ENCODE measurements at places on chromosomes 13 and 19.

DNA sequence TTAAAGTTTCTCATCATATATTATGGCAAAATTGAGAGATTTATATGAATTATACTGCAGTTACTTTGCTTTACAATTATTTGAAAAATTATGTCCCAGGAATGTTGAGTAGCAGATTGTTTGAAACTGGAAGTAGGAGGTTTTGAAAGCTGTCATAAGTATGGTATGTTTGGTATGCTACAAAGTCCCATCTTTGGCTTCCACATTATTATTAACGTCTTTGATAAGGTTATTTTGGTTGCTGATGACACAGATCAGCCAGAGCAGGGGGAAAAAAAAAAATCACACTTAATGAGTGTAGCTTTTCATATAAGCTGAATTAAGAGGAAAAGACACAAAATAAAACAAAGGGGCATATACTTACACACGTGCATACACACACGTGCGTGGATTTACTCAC is 130.1 kb downstream of the SLITRK1 start:
- DNase-seq: no peak

- no peak for DNase-seq
Measured at GRCh38 chr19:51352783-51353360, 10.9 kb upstream of the VSIG10L start.

GRCh38 chr19:48530066-48530720 is 18.6 kb upstream of the LMTK3 start:
- DNase-seq: no peak

GRCh38 chr13:109869312-109870237 is 83.2 kb upstream of the IRS2 start:
- DNase-seq: no peak

DNA sequence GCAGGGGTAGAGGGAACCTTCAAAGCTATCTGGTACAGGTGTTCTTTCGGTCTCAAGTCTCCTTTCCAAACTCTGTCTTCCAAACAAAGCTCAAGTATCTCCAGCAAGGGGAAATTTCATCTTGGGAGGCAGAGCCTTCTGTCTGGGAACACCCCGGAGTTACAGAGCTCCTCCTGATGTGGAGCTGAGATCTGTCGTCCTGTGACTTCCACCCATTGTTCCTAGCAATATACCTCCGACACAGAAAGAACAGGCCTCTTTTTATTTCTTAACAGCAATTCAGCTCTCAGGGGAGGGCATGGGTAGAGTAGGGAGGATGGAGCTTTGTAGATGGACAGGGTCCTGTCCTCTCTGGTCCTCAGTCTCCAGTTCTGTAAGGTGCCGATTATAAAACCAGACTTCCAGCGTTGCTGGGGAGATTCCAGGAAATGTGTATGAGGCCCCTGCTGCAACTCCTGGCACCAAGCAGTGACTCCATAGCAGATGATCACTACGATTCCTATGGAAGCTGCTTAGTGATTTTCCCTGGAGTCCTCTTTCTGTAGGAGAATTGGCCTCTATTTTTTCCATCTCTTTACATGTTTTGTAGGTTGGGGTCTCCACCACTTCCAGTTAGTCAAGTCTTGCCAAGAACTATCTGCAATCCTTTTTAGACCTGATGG is 56.0 kb upstream of the ARGLU1 start:
- no peak for DNase-seq

DNA sequence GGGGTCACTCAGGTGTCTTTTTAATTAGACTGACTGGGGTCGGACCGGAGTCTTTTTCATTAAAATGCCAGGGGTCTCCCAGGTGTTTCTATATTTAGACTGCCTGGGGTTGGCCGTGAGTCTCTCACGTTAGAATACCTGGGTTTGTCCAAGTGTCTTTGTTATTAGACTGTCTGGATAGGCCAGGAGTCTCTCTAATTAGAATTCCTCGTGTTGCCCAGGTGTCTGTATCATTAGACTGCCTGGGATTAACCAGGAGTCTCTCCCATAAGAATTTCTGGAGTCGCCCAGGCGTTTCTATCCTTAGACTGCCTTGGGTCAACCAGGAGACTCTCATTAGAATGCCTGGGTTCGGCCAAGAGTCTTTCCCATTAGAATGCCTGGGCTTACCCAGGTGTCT is 1445.7 kb downstream of the UQCRFS1 start:
- no peak for DNase-seq

DNA sequence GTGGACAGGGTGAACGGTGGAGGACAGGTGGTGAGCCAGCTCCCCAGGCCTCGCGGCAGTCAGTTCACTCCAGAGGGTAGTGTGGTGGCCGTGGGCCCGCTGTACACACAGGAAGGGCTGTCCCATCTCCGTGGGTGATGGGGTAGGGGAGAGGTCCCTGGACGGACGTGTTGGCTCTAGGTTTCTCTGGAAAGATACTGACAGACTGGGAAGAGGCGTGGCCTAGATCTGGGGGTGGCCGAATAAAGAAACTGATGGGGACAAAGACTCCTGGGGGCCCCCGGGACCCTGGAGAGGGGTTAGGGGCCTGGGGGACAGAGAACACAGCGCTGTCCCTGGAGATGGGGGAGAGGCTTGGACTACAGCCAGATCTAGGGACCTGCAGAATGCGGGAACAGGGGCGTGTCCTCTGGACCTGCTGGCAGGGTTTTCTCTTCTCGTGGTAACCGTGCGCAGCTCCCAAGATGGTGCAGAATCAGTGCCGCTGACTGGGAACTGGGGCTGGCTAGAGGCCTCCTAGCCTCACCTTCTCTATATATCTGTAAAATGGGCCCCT is 4.0 kb upstream of the PRAM1 start:
- no peak for DNase-seq

DNA sequence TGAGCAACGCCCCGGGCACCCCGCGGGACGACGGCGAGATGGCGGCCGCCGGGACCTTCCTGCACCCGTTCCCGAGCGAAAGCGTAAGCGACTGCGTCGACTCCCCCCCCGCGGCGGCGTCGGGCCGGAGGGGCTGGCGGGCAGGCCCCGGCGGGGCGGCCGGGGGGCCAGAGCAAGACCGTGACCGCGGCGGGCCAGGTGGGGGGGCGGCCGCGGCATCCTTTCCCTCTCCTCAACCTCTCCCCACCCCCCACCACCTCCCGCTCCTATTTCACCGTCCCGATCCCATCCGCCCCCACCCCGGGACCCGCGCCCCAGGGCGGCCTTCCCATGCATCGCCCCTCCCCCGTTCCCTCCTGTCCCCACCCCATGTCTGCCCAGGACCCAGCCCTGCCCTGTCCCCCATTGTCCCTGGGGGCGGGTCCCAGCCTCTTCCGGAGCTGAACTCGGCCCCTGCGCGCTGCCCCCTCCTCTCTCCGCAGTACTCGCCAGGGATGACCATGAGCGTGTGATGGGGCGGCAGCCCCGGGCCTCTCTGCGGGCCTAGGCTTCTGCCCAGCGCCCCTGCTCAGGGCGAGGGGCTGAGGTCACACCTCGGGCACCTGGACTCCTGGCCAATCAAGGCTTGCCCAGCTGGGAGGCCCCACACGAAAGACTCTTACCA is 4.1 kb downstream of the ISYNA1 start:
- no peak for DNase-seq

DNA sequence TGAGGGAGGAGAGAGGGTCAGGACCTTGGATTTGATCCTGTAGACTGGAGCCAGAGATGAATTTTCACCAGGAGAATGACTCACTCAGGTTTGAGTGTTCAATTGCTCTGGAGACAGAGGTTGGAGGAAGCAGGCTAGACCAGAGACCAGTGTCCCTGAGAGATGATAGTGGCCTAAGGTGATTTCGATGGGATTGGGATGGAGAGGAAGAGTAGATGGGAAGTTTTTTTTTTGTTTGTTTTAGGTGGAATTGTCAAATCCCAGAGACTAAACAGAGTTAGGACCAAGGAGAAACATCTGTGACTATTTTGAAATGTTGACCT is 2.3 kb downstream of the CEBPG start:
- no peak for DNase-seq

DNA sequence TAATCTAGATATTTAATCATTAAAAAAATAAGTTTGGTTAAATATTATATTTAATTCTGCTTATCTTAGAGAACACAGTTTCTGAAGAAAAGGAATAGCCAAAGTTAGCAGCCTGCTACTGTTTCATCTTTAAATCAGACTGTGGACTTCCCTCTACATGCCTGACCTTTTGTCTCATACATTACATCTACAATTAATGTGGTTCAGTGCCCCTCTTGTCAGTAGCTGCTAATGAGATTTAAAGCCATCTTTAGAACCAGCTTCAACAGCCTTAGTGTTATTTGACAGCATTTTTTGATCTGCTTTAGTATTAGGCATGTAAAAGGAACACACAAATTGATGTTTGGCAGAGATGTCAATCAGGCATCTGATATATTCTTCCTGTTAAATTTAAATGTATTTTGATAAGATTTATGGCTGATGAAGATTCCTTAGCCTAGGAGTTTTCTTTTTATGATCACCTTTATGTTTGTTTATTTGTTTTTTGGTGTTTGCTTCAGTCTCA is 1925.8 kb upstream of the PRR20A start:
- no peak for DNase-seq

- DNase-seq: no peak
Measured at GRCh38 chr19:47323409-47323808, 8.6 kb upstream of the C5AR2 start.

DNA sequence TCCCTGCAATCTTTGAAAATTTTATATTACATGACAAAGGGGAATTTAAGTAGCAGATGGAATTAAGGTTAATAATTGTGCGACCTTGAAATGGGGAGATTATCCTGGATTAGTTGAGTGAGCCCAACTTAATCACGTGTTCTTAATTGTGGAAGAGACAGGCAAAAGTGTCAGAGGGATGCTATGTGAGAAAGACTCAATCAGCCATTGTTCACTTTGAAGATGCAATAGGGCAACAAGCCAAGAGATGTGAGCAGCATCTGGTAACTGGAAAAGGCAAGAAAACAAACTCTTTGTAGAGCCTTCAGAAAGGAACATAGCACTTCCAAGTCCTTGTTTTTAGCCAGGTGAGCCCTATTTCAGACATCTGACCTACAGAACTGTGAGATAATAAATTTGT is 247.7 kb downstream of the SLITRK1 start:
- no peak for DNase-seq

- DNase-seq: no peak
Measured at GRCh38 chr13:106660746-106661625, 93.0 kb upstream of the ARGLU1 start.

- no peak for DNase-seq
Measured at GRCh38 chr19:28504139-28504538, 708.8 kb downstream of the UQCRFS1 start.

DNA sequence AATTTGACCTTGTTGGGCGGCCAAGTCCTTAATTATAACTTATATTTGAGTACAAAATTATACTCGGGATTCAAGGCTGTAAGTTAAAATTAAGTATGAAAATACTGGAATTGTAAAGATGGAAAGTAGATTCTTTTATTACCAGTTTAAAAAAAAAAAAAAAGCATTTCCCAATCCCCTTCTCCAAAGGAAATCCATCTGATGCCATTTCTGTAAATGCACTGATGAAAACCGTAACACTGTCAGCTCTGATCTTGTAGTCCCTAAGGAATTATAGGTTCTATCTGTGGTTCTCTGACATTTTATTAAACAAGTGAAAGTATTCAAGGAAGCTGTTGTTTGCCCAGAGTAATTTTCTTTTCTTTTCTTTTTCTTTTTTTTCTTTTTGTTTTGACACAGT is 41.6 kb upstream of the HNRNPA1L2 start:
- no peak for DNase-seq

DNA sequence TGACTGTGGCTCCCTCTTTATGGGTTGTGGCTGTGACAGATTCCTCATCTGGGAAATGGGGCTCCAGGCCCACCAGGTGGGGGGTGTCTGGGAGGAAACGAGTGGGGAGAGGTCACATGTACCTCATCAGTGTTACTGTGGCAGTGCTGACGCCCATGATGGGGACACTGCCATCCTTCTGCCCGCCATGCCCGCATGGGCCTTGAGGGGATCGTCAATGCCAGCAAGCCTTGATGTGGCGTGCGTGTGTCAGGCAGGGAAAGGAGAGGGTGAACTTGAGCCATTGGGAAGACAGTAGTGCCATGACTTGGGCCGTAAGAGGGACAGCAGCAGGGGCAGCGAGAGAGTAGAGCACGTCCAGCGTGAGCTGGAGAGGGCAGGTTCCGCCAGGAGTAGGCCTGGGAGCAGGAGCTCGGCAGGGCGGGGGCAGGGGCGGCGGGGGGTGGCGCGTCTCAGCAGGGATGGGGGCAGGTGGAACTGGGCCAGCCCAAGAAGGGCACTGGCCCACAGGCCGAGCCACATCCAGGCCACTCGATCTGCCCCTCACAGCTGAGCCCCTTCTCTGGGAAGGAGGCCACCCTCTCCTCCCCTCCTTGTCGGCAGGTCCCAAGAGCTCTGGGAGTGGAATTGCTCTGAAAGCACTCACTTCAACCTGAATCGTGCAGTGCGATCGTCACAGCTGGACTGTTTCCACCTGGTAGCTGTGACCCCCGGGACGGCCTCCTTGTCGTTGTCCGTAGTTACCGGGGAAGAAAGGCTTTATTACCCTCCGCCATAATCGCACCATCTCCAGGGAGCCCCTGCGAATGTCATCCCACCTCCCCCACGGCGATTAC is 9.9 kb downstream of the KLHL26 start:
- no peak for DNase-seq

GRCh38 chr19:5097331-5097930 is 128.5 kb downstream of the KDM4B start:
- no peak for DNase-seq

DNA sequence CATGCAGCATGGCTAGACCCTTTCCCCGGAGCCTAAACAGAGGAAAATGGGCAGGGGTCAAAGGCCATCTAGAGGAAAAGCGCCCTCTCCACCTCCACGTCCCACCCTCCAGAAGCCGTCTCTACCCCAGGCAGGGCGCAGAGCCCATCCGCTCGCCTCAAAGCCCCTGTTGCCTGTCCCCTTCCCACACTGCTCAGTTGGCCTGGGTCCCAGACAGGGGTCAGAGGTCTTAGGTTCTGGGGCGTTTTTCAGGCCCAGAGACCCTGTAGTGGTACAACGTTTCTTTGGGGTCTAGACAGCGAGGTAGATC is 285 bp downstream of the TMEM143 start:
- DNase-seq: no peak

DNA sequence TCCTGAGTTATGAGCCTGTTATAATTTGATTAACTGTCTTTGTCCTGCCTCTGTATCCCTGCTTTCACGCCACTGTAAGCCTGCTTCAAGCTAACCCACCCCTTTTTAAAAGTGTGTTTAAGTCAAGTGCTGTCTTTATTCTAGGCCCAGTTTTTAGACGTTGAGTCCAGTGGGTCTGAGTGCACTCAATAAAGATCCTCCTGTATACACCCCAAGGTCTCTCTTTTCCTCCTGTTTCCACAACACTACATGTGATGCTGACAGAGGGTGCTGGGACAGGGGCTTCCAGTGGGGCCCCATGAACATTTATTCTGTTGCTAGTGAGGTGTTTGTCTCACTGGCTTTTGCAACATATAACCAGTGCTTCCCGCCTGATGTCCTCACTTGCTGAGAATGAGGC is 6.7 kb upstream of the F2RL3 start:
- DNase-seq: no peak

Measured in activated CD8-positive, alpha-beta memory T cell treated with anti-CD3 and anti-CD28 coated beads, Interleukin-2, amount 10 ng/mL, durations not matched to agents 7 days and 5 days (primary cell).